Chondrocyte (in vitro differentiated cells): ENCODE measurements at places on chromosomes 13 and 19. TPM values are rescaled to one million over a fixed set of nuclear protein-coding genes. Genes with fewer than 3 reads are reported as not detected.

Gene PODNL1
- 5.7 to 8.9 TPM (median 8.7 TPM) in 3 replicates for total RNA-seq

Gene DACT3
- total RNA-seq, result 17.1 to 18.7 TPM (median 18.5 TPM) in 3 replicates

DNA sequence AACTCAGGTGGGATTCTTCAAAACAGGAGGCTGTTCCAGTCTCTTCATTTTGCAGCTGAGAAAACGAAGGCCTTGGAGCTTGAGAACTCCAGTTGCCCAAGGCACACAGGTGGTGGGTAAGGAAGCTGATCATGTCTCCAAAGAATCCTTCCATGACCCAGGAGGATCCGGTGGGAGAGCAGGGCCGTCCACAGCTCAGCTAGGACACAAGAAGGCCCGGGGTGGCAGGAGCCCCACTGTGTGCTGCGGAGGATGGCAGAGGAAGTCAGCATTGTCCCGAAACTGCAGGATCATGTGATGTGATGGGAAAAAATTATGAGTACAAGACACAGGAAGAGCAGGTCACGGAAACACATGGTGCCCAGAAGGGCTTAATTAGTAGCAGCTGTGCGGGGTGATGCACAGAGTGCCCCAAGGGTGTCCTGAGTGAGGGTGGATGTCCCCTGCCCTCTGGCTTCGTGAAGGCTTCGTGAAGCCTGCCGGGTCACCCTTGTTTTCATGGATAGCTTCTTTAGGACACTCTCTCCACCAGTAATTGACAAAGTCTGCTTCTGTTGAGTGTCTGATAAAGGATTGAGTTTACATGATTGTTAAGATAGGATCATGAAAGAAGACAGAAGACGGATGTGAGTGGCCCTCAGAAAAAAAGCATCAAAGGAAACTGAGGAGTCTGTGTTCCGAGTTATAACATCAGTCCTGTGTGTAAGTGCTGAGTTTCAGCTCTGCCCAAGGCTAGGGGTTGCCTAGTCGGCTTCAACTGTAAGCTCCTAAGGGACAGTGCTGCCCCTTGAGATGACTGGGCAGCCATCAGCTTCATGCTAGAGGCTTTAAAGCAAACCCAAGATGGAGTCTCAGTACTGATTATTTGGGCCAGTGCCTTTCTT is 33.8 kb upstream of the SACS start:
- no peak for DNase-seq

DNA sequence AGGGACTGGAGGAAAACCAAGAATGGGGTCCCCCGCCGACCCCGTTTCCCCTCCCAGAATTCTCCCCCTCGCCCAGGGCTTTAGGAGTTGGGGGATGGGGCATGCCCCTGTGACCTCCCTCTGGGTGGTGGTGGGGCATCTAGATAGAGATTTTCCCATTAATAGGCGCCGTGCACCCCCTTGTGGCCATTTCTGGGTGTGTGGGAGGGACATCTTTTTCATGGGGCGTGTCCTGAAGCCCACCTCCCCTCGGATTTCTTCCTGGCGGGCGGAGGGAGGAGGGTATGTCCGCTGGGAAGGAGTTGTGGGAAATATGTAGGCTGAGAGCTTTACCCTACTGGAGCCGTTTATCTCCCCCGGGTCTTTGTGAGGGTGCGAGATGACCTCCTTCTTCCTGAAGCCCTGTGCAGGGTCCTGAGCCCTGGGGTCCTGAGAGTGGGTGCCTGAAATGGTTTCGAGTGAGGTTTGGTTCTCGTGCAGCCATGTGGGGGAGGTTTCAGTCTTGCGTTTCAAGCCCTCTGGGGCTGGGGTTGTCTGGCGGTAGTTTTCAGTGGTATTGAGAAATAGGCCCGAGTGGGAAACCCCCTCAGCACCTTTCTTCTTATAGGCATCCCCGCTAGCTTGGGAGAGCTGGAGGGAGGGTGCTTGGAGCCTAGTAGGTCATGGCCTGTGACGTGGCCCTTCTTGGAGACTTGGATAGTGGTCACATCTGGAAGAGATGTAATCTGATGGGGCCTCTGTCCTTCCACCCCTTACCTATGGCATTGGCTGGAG is 1.0 kb downstream of the PRMT1 start:
- no peak for DNase-seq

DNA sequence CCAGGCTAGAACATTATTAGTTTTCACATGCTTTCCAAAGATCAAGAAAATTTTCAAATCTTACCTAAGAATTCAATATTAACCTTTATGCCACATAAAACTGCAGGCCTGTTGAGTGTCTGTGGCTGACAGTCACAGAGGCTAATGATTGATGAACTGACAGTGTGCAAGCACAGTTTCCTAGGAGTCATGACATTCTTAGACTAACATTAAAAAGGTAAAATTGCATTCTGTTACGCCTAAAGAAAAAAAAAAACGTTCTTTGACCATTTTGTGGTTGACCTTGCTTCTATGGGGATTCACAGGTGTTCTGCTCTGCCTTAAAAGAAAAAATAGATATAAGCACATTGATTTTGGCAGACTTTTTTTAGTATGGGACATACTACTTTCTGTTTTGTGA is 1776.2 kb downstream of the PCDH9 start:
- no peak for DNase-seq
